ENCODE measurements at places on chromosomes 5 and 9.
A peak's percentile ranks its signal among the peaks of the same experiment; 100 is the strongest.

DNA sequence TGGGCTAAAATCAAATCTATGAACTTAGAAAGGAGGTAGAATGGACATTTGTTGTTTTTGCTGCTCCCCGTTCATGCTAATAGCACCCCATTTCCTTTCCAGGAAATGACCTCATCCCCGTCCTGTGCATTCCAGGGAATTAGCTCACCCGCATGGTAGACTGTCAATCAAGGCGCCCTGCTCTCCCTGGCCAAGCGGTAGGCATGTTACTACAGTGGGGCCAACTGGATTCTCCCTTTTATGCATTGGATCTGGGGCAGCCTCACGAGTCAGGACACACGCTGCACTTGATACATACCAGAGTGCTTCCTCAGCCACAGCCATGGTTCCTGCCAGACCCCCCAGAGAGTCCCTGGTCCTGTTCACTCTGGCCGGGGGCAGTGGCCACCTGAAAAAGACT, 111.0 kb upstream of the PTCH1 start:
- no peak for DNase-seq

- DNase-seq, result no peak
These were observed 48.3 kb upstream of the POU4F3 start for GRCh38 chr5:146290318-146290717.

- DNase-seq, result no peak
These were observed 11.1 kb downstream of the CSF1R start for GRCh38 chr5:150075233-150075632.

GRCh38 chr5:142486020-142486419, 161.2 kb upstream of the SPRY4 start:
- DNase-seq, result no peak

DNA sequence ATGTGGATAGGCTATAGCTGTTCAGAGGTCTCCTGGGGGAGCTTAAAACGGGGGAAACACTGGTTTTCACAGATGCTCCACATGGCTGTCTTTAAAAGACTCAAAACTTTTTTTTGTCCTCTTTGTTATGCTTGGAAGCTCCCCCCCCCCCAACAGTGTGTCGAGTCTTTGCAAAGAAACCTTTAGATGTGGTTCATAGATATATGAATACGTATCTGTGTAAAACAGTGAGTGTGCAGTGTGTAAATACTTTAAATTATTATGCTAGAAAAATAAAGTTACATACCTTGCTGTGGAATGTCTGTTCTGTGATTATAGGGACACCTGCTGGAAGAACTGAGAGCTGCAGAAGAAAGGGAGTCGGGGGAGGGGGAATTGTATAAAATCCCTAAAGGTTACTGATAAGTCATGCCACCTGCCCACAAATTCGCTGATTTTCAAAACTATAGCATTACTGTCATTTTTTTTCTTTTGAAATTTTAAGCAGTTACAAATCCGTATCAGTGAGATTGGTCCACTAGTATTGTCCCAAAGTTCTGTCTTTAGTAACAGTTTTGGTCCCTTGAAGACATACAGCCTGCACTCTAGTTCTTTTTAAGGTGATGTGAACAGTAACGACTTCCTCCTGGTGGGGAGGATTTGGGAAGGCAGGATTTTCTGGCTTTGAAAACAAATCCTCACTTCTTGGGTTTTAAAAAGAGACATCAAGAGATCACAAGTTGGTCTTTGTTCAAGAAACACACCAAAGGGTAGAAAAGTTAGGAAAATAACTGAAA, 22.9 kb downstream of the RGMB start:
- no peak for DNase-seq

DNA sequence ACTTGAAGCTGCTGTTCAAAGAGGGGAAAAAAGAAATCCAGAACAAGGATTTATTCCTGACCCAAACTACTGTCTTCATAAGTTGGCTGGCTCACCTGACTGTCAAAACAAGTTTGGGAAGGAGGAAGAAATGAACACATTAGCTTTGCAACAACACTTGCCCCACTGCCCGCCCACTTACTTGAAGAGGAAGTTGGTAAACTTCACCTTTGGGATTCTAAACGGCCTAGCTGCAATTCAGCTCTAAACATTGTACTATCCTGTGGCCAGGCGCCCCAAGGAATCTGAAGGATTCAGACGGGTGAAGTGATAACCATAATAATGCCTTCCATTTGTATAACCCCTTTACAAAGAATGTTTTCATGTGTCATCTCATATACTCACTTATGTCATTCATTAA, 199.4 kb downstream of the ARRDC3 start:
- DNase-seq, result no peak

DNA sequence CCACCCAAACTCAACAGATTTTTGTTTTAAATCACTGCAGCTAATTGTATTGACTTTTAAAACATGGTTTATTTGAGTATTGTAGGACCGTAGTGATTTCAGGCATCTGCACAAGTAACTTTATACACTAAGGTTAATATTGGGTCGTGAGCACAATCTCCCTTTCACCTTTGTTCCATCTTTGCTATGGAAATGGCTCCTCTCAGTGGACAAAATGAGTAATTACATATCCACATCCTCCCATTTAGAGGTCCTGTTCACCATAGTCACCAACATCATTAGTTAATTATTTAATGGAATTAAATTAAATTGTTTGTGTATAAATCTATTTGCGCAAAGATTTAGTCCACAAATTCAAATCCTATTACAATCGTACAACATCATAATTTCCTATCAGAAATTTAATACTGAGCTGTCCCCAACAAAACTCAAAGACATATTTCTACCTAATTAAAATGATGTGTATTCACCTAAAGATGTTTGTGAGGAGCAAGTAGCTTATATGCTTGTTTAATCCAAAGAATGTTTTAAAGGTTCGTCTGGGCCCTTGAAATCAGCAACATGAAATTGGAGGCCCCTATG, 173.0 kb upstream of the DAPK1 start:
- DNase-seq, result peak; percentile 10

DNA sequence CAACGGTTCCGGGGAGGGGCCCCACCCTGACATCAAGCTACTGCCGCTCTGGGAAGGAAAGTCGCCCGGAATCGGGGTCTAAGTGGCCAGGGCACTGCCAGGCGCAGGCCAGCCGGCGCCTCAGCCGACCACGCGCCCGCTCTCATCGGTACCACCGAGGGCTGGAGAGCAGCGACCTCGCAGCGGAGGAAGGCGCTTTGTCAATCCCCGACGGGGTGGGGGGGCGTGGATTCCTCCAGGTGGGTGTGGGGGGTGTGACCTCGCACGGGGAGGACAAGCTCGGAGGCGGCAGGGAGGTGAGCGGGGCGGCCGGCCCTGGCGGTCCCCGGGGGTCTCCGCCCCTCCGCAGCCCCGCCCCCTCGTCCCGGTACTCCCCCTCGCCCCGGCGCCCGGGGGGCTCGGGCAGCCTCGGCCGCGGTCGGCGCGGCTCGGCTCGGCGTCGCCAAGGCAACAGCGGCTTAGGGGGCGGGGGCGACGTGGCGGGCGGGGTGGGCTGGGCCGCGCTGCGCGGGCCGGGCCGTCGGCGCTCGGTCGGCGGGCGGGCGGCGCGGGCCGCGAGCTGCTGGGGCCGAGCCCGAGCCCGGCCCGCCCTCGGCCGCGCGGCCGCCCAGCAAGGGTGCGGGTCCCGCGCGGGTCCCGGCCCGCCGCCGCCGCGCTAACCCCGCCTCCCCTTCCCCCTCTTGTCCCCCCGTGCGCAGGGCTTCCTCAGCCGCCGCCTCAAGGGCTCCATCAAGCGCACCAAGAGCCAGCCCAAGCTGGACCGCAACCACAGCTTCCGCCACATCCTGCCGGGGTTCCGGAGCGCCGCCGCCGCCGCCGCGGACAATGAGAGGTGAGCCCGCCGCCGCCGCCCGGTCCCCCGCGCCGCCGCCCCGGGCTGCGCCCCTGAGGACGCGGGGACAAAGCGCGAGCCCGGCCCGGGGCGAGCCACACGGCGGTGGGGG, 47.5 kb downstream of the DAB2IP start:
- peak; percentile 20 for DNase-seq

DNA sequence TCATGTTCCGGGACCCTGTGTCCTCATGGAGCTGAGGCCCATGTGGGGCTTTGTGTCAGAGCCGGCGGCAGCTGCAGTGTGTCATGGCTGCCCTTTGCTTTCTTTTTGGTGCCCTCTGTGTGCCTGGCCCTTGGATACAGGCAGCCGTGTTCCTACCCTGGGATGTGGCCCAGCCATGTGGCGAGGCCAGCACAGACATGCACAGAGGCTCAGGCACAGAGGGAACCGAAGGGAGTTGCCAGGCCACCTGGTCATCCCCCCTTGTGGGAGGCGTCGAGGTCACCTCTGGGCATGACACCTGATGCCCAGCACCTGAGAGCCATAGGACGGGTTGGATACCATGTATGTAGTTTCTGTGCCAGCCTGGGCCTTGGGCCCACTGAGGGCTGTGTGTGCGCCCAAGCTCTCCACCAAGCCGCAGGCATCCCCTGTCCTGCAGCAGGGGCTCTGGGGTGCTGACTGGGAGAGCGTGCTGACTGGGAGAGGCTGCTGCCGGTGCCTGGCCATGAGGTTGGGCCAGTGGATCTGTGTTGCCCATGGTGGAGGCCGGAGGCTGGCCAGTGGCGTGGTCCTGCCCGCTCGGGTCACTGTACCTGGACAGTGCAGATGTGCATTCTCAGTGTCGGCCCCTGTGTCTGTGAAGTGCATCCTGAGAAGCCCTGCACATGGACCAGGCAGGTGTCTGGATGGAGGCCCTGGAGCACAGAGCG, 4.8 kb downstream of the NKD2 start:
- DNase-seq, result no peak

- DNase-seq, result no peak
These were observed 215.0 kb downstream of the FSTL4 start for GRCh38 chr5:133397348-133397747.

DNA sequence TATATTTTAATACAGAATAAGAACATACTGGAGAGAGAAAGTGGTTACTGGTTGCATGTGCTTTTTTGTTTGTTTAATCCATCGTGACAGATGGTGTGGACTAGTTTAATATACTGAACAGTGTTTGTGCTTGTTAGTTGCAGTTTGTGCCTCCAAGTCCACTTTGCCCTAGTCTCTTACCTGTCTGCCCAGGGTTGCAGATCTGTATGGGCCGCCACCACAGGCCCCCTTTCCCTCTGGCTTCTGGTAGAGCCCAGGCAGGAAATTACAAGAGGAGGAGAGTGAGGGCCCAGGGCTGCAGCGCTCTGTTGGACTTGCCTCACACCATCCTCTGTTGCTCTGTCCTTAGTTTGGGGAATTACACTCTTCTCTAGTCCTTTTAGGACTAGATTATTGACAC, 166.4 kb downstream of the KDM4C start:
- no peak for DNase-seq

- no peak for DNase-seq
These were observed 66.7 kb upstream of the CAST start for GRCh38 chr5:96595300-96596090.

GRCh38 chr9:135607401-135608293, 31.7 kb downstream of the GLT6D1 start:
- no peak for DNase-seq
